ENCODE measurements at places on chromosomes 1 and 21.

DNA sequence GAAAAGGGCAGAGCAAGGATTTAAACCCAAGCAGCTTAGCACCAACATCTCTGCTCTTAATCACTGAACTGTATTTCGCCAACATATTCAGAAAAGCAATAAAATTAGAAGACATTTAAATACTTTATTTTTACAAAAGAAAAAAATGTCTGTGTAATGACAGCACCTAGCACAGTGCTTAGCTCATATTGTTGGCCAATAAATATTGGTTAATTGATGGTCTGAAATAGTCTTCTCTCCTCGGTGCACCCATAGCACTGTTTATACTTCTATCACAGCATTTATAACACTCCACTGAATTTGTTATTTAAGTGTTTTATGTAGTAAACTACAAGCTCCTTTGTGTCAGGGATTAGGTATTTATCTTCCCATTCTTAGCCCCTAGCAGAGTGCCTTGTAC lies 70.9 kb upstream of the PLPPR4 start:
- no peak for DNase-seq

DNA sequence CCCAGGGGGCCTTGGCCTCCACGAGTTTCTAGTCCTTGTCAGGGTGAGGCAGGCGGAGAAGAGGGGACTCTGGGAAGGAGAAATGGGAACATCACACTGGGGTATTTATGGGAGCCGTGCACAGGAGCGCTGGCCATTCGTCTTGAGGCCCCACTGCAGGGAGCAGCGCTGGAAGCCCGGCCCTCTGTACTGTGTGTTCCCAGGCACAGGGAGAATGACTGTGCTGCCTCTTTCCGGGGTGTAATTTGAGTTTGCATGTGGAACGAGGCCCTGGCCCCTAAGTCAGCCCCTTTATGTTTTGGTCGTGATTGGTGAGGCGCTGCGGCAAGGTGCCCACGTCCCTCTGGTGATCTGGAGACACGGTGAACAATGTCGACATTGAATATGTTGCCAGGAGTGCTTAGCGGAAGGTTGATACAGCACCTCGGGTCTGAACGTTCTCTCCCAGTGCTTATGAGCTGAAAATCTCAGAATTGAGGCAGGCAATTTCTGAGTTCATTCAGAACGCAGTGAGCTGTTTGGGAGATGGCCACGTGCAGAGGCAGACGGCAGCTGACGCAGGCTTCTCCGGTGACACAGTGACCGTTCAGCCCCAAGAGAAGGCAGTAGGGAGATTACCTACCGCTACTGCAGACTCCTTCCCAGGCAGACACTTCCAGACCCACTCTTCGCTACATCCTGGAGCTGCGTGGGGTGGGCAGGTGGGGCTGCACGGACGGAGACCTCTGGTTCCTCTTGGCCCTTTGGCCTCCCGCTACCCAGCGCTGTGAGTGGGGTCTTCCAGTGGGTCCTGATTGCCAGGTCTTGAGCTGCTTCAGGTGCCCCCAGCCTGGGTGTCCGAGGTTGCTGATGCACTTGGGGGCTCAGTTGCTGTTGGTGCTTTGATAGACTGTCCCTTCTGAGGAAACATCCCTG lies 265.8 kb downstream of the CAMTA1 start:
- no peak for DNase-seq

DNA sequence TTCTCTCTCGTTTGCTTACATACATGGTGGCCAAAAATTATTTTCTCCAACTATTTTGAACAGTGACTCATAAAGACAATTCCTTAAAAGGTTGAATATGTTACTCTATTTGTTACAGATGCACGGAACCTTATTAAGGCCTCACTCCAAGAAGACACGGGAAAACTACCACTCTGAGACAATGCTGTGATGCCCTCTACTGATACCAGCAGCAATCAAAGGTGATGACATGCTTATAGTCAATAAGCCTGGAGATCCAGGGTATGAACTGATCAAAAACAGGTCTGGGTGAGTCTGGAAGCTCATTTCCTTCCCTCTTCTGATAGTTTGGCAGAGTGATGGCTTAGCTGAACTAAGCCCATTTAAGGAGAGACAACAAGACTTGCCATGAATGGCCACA lies 563.0 kb downstream of the LRRIQ3 start:
- no peak for DNase-seq

GRCh38 chr1:41349361-41350054 lies 11.7 kb upstream of the FOXO6 start:
- no peak for DNase-seq

DNA sequence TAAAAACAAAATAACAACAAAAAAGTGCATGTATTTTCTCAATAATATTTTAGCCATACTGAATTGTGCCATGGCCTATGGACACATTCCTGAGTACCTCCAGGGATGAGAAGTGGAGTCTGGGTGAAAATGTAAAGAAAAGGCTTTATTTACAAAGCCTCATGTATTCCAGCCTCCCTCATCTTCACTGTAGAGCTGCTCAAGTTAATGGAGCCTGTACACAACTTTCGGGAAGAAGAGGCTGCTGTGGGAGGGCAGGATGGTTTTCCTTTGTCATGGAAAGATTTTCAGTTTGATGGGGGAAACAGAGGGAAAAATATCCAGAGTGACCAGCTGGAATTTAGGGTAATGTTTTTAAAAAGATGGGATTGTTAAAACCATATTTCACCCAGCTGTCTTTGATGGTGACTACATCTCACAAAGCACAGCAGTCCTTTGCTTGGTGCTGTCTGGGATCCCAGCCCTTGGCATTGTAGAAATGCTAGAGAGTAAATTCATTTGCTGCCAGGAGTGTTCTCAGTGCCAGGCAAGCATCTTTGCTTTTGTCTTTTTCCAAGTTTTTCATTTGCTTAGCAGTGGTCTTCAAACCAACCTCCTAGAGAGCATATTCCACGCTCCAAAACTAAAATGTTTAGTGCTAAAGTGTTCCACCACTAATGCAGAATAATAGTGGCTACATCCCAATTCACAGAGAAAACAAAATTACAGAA lies 54.9 kb downstream of the DPT start:
- no peak for DNase-seq

- DNase-seq, result no peak
These were observed 407.8 kb downstream of the PTPRC start for GRCh38 chr1:199046618-199047017.

DNA sequence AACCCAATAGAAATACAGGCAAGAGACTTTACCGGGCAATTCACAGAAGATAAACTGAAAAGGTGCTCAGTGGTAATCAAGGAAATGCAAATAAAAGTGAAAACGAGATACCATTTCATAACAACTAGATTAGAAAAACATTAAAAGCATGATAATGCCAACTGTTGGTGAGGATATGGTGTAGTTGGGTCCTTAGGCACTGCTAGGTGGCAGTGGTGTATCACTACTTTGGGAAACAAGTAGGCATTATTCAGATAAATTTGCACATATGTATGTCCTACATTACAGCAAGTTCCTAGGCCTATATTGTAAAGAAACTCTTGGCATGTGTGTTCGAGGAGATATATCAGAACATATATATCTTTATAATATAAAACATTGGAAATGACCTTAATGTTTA lies 31.0 kb downstream of the AZIN2 start:
- no peak for DNase-seq

Data from stimulated activated CD8-positive, alpha-beta memory T cell treated with anti-CD3 and anti-CD28 coated beads, Interleukin-15, amount 100 ng/mL, for 1 hour (primary cell).